HAP-1 (cell line): ENCODE measurements at places on chromosomes 3 and 15.
A peak's percentile ranks its signal among the peaks of the same experiment; 100 is the strongest.

- DNase-seq, result no peak
Measured at GRCh38 chr3:70806021-70806420, 493.6 kb upstream of the MDFIC2 start.

DNA sequence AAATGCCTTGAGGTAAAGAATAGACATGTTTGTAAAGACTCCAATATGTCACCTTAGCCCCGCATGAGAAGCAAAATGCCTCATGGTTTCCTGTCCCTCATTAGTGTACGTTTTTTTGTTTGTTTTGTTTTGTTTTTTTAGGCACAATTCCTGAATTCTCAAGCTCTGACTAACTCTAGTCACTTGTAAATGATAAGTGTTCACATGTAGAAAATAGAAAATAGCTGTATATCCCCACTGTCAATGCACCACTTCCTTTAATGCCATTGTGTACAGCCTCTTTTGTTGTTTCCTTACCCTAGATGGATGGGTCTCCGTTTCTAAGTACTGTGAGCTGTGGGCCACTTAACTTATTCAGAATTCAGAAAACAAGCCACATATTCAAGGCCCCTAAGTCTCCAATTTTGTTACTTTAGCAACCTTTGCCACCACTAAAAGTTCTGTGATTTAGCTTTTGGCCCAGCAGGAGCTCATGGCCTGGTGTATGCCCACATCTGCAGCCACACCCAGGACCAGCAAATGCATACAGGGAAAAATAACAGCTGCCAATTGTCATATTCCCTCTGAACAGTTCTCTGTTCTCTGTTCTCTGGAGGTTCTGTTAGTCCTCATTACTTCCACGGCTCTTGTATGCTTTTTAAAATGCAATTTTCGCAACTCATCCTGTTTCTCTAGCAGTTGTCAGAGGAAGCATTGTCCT lies 655.5 kb downstream of the GBE1 start:
- no peak for DNase-seq

GRCh38 chr3:160641665-160642309 lies 35.2 kb upstream of the ARL14 start:
- no peak for DNase-seq

DNA sequence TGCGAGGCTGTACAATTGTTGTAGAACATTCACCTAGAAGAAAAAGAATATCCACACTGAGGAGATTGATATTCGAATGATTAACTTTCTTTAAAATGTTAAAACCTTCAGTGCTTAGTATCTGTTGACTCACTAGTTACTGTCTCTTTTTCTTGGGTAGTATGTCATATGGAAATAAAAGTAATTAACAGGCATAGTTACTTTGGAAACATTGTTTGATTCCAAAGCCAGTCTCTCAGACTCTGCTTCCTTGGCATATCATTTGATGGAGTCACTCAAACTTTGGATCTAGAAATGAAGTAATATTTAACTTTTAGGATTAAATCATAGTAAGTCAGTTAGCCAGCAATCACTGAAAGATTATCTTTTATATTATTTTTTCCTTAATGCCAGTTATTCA lies 63.4 kb downstream of the MAP2K5 start:
- no peak for DNase-seq

GRCh38 chr3:94772402-94772801 lies 709.5 kb downstream of the NSUN3 start:
- DNase-seq, result no peak

- DNase-seq, result peak; percentile 68
Measured at GRCh38 chr3:33256249-33256648, 21.0 kb upstream of the FBXL2 start.

DNA sequence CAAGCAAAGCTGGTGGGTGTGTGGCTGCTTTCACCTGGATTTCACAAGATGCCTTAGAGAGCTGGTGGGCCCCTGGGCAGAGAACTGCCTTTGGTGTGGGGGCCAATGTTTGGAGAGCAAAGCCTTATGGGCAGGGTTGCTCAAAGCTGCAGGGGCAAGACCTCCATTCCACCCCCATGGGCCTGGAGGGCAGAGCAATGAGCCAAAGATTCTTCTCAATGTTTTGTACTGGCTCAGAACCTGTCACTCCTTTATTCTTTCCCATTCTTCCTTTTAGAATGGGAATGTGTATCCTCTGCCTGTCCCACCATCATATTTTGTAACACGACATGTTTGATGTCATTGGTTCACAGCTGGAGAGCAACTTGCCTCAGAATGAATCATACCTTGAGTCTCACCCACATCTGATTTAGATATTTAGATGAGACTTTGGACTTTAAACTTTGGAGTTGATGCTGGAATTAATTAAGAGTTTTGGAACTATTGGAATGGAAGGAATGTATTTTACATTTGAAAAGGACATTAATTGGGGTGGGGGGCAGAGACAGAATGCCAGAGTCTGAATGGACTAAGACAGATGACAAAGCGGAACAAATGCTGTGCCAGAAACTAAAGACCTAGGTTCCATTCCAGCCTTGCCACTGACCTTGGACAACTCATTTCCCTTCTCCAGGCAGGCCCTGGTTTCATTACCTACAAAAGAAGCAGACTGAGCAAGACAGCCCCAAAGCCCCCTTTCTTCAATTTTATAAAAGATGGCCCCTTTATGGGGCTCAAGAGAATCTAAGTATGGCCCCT lies 72.9 kb downstream of the DAPK2 start:
- DNase-seq, result peak; percentile 49

- no peak for DNase-seq
Measured at GRCh38 chr3:69460034-69460433, 74.1 kb upstream of the FRMD4B start.

DNA sequence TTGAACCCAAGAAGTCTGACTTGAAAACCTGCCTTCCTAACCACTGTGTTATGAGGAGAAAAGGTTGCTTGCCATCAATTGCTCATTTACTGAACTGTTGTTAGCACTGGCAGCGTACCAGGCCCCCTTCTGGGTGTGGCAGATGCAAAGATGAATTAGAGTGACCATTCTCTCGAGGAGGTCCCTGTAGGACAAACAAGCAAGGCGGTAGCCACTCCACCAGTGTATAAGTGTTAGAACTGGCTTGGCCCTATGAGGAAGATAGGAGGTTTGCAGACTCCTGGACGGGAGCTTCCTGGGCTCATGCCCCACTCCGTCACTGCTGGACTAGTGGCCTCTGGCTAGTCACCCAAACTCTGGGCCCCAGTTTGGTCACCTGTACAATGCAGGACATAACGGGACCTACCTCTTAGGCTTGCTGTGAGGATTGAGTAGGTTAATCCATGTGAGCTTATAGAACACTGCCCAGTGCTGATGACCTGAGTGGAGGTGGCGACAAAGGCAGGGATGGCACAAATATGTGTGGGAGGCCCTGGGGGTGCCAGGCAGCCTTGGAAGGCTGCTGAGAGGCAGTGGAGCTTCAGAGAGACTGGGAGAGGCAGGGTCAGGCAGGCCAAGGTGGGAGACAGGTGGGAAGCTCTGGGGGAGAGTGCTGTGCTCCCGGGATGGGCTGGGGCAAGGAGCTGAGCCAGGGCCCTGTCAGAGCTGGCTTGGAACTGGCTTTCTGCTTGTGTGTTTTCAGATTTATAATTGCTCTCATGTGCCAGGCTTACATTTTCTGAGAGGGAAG lies 145.9 kb downstream of the DNAJB8 start:
- DNase-seq, result no peak

DNA sequence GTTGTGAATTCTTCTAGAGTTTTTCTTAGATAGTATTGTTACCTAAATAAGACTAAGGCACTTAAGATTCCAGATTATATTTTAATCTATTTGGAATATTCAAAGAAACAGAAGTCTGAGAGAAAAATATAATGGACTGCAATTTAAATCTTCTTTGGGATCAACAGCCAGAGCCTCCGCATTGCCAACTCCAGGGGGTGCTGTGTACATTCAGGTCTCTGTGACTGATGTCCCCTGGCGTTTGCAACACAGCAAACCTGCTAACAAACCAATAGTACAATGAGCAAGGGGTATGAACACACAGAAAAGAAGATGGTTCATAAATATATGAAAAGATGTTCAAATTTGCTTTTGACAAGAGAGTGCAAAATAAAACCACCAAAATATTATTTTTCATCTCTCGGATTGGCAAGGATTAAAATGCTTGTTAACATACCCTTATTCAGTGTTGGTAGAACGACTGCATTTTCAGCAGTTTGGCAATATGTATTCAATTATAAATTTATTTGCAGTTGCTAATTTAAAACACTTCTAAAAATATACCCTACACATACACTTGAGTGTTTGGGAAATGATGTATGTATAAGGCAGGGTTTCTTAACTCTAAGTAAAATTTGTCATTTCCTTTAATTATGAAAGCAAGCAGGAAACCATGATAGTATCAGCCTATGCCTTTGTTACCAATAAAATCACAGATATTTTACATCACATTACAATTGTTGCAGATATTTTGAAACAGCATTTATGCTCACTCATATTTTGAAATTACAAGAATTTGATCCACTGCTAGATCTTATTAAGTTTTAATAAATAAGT lies 16.1 kb upstream of the TM4SF1 start:
- peak; percentile 64 for DNase-seq

DNA sequence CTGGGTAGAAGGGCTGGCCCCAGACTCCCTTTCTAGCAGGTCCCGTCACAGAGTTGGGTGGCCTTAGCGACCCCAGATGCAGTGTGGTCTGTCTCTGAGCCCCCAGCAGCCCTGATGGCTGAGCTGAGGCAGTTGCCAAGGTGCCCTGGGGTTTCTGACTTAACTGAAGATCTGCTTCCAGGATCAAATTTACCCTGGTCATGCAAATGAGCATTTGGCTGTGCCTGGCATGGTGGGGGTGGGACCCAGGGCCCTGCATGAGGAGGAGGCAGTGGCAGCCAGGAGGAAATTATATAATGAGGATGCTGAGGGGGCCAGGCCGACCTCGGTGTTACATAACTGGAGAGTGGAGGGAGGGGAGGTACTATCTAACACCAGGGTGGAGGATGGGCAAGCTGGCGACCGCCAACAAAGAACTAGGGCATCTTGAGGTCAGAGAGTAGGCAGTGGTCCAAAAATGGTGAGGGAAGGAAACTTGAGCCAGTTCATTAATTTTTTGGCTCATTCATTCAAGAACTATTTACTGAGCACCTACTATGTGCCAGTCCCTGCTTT lies 16.4 kb downstream of the PLEKHO2 start:
- DNase-seq, result no peak

- DNase-seq, result no peak
Measured at GRCh38 chr3:75180235-75180944, 483.7 kb upstream of the FRG2C start.

GRCh38 chr3:186381424-186382216 lies 19.6 kb upstream of the DGKG start:
- no peak for DNase-seq

GRCh38 chr3:16885593-16886302 lies 993 bp downstream of the PLCL2 start:
- DNase-seq, result no peak

GRCh38 chr15:58932710-58933280 lies 684 bp downstream of the SLTM start:
- peak; percentile 57 for DNase-seq

GRCh38 chr3:185250247-185250646 lies 3.6 kb downstream of the EHHADH start:
- DNase-seq, result no peak
